A549 treated with RU486 at 1 μM for 4 hours (cell line): ENCODE measurements at places on chromosomes 4 and X. TPM values are rescaled to one million over a fixed set of nuclear protein-coding genes. Genes with fewer than 3 reads are reported as not detected.

The HMX1 gene
- total RNA-seq = 0.14 to 0.17 TPM (median 0.16 TPM) in 4 of 5 replicates, not detected in the other

The FAM47E gene
- total RNA-seq = 0.13 to 0.33 TPM (median 0.19 TPM) in 4 of 5 replicates, not detected in the other

The XPNPEP2 gene
- not detected in 5 replicates for total RNA-seq

The NMU gene
- total RNA-seq = 0.54 to 0.74 TPM (median 0.63 TPM) in 4 of 5 replicates, not detected in the other

The AMBN gene
- total RNA-seq = not detected in 5 replicates

The EDA2R gene
- total RNA-seq = 10.5 to 14.2 TPM (median 13.2 TPM) in 5 replicates

The ITIH6 gene
- not detected in 5 replicates for total RNA-seq

The TRPC5OS gene
- total RNA-seq = not detected in 5 replicates

The DMD gene
- total RNA-seq = 0.14 TPM in 1 of 5 replicates, not detected in the others

The IL1RAPL1 gene
- not detected in 5 replicates for total RNA-seq

The TMSB15A gene
- total RNA-seq = 0.47 to 1.1 TPM (median 0.97 TPM) in 4 of 5 replicates, not detected in the other

The CFI gene
- total RNA-seq = 0.38 to 0.86 TPM (median 0.74 TPM) in 5 replicates

The CXorf51B gene
- not detected in 5 replicates for total RNA-seq

The IL21 gene
- not detected in 5 replicates for total RNA-seq

The GPR119 gene
- total RNA-seq = not detected in 5 replicates
